M059J (cell line): ENCODE measurements at places on chromosomes 3 and 15.

DNA sequence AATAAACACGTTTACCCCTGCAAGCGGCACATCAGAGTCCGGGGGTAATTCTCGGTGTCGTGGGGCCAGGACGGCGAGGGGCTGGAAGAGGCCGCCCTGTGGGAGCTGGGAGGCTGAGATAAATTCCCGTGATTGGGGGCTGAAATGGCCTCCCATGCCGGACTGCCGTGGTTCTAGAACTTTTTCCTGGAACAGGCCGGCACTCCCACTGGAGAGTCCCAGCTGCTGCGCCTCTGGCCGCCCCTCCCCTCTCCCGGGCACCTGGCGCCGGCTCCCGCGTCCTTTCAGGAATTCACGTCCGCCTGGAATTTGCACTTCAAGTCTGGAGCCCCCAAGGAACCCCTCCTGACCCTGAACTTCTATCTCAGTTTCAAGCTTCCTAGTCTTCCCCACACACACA lies 10.8 kb upstream of the LRRC2 start:
- DNase-seq, result no peak

GRCh38 chr3:105140899-105141367 lies 225.8 kb upstream of the ALCAM start:
- DNase-seq, result peak; percentile 47

DNA sequence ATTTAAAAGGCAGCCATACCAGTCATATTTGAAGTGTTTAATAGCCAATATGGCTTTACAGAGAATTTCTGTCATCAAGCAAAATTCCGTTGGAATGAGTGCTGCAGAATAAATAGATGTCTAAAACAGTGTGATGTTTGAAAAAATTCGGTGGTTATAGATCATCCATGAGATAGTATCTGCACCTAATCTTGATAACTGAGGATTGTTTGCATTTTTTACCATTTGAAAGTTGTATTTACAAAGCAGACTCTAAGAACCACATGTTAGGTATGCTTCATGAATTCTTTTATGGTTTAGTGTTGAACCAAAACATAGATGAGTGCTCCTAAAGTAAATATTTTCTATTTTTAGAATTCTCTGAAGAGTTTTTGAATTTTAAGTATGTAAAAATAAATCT lies 476.1 kb downstream of the NAALADL2 start:
- DNase-seq, result peak; percentile 62

- no peak for DNase-seq
These were observed 35.5 kb downstream of the ECT2 start for GRCh38 chr3:172786036-172786435.

DNA sequence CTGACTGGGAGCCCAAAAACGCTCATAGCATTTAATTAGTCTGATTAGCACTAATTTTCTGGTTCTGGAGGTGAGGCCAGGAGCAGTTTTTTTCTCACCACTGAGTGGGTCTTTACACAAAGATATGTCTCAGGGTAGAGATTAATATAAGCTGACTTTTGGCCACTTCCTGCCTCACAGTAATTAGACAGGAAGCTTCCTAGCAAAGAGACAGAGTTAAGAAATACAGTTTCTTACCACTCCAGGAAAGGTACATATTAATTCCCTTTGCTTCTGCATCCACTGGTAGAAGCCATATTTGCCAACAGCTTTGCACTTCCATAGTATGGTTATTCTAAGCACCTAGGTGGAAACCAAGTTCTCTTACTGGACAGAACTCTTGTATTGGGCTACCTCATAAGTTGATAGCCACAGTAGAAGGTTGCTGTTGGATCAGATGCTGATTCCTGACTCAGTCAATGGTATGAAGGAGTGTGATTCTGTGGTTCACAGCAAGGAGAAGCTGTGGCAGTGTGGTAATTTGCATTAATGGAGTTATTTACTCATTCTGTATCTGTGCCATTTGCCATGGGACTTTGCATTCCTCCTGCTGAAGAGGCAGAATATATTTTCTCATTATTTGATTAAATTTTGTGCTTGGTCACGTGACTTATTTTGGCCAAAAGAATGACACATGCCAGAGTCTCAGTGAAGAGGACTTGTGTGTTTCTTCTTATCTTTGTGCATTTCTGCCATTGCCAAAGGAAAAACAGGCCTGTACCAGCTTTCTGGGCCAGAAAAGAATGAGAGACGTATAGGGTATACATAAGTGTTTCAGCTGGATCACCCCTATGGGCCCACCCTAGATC lies 17.5 kb upstream of the ZBTB20 start:
- DNase-seq, result peak; percentile 19

DNA sequence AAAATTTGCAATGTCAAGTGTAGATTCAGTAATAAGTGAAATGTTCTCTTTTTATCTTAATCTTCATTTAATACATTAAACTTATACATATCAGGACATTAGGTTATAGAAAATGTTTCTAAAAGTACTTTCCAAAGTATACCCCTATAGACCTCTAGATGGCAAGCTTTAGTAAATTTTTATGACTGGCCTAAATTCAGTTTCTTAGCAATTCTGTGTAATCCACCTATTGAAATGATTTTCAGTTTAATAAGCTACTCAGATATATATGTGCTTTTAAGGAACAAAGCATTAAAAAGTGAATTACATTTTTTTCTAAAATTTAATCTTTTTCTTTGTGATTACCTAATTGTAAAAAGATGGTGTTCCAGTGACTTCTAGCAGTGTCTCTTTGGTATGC lies 342.2 kb downstream of the GBE1 start:
- no peak for DNase-seq

- DNase-seq, result no peak
These were observed 32.8 kb upstream of the CGNL1 start for GRCh38 chr15:57343498-57343897.

GRCh38 chr3:191345334-191345733 lies 15.0 kb upstream of the UTS2B start:
- DNase-seq, result peak; percentile 49

GRCh38 chr15:75989045-75989444 lies 23.2 kb downstream of the NRG4 start:
- DNase-seq, result no peak

DNA sequence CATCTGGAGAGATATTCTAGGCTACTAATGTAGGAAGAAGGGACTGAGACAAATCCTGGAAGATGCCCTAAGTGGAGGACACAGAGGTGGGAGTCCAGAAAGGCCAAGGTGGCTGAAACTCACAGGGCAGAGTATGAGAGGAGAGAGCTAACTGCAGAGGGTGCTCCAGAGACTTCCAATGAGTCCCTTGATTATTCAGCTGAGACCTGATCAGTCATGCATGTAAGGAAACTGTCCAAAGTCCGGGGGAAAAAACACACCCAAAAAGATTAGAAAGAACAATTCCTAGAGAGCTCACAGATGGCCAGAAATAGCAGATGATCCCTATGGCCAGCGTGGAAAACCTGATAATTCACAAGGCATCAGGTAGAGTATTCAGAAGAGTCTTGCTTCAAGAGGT lies 18.7 kb upstream of the FOXP1 start:
- peak; percentile 9 for DNase-seq

GRCh38 chr3:117510396-117510795 lies 800.8 kb downstream of the TUSC7 start:
- DNase-seq, result no peak

GRCh38 chr3:135655328-135655727 lies 310.2 kb upstream of the PPP2R3A start:
- DNase-seq, result no peak

DNA sequence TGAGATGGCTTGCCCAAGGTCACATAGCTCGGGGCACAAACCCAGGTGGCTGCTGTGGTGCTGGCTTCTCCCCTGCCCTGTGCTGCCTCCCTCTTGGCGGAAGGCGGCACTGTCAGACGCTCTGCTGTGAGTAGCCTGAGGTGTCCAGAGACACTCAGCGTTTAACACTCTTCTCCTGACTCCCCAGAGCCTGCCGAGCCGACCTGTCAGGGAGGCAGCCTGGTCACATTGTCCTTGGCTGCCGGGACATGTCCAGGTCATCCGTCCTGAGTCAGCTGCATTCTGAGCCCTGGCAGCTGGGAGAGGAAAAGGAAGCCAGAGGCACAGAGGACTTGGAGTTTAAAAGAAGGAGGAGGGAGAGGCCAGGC lies 4.7 kb downstream of the LMAN1L start:
- peak; percentile 79 for DNase-seq

GRCh38 chr3:53816425-53816824 lies 29.8 kb downstream of the CHDH start:
- no peak for DNase-seq

DNA sequence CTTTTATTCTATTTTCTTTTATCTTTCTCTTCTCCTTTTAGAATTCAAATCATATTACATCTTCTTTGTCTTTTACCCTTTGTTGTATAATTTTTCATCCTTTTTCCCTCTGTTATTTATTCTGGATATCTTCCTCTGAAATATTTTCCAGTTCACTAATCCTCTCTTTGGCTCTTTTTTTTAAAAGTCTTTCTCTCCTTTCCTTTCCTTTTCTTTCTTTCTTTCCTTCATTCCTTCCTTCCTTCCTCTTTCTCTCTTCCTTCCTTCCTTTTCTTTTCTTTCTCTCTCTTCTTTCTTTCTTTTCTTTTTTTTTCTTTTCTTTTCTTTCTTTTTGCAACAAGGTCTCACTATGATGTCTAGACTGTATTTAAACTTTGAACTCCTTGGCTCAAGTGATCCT lies 9.3 kb downstream of the SUSD5 start:
- no peak for DNase-seq

DNA sequence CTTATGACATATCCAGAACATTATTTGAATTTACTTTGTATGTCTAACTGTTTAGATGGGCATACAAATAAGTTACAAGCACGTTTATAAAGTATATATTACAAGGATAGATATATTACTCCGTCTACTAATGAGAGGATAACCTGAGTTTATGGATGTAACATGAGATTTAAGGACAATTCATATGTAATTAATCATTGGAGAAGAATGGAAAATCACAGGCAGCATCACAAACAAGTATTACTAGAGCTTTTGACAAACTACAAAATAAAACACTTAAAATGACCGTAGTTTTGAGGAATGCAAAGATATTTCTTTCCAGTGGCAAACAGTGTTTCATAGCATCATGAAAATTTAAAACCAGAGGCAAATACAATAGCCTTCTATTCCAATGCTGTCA lies 113.8 kb downstream of the ROBO1 start:
- no peak for DNase-seq

DNA sequence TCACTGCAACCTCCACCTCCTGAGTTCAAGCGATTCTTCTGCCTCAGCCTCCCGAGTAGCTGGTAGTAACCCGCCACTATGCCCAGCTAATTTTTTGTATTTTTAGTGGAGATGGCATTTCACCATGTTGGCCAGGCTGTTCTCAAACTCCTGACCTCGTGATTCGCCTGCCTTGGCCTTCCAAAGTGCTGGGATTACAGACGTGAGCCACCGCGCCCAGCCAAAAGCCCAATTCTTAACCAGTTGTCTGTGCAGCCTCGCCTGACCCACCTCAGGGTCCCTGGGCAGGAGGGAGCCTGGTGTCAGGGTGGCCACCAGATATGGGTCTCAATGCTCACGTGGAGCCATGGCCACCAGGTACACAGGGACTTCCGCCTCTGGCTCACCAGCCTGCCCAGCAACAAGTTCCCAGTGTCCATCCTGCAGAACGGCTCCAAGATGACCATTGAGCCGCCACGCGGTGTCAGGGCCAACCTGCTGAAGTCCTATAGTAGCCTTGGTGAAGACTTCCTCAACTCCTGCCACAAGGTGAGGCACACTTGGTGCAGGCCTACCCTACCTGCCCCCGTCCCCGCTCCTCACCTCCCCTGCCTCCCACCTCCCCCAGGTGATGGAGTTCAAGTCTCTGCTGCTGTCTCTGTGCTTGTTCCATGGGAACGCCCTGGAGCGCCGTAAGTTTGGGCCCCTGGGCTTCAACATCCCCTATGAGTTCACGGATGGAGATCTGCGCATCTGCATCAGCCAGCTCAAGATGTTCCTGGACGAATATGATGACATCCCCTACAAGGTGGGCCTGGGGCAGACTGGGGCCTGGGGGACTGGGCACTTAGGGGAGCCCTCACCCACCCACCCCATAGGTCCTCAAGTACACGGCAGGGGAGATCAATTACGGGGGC lies 48.6 kb downstream of the SEMA3G start:
- no peak for DNase-seq

DNA sequence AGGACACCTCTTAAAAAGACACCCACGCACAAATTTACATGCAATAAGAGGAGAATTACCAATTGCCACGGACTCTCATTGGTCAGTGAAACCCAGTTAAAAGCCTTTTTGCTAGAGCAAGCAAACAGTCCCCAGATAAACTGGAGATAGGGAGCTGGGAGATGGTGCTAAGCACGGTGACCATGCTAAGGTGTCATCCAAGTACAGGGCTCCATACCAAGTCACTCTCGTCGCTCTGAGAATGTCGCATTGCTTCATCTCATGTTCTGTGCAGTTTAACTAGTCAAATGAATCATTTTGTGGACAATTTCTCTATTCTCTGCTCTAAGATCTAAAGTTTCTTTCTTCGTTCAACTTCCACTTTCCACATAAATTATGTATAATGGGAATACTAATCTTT lies 581.9 kb downstream of the AGBL1 start:
- no peak for DNase-seq

DNA sequence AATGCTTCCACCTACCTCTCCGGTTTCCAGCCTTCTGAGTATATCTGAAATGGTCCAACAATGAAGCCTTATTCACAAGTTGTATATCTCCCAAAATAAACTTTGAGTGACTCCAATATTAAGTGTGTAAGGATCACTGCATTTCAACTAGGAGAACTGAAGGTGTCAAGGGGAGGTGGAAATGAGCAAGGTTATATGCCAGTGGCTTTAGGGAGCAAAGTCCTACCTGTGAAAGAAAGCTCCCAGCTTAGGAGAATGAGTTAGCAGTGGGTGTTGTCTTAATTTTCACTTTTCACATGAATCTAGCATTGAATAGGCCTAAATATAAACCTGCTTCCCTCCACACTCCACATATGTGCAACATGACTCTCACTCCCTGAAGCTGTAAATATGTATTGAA lies 29.0 kb downstream of the LMCD1 start:
- DNase-seq, result no peak

DNA sequence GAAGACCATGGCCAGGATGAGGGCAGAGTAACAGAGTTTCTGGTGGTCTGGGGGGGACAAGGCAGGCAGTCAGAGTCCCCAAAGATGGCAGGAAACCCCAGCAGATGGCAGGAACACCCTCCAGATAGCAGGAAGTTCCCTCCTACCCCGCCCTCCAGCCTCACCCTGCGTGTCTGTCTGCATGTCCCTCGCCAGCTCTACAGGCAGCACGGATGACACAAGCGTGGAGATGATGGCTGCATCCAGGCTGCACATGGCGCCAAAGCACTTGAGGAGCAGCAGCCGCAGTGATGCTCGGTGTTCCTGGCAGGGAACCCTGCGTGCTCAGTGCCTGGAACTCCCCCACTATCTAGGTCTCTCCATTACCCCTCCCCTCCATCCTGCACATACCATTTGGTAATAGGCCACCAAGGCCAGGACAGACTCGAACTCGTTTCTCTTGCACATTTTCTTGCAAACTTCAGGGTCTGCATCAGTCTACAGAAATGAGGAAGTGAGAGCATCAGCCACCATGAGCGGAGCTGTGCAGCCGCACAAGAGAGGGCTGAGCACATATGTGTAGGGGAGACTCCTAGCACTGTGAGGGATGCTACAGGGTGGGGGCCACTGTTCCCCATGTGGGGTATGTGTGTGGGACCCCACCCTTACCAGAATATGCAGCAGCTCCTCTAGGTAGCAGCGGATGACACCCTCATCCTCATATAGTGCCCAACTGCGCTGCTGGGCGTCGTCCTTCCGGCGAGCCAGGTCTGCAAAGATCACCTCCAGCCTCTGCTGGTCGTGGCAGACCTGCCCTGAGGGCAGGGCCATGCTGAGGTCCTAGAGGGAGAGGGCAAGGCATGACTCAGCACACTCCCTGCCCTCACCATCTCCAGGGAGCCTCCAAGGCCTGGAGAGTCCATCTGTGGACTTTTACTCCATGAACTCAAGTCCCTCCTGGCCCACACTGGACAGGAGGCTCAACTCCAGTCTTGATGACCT lies 6.0 kb downstream of the NCKIPSD start:
- DNase-seq, result peak; percentile 27
